Effector CD8-positive, alpha-beta T cell (primary cell): ENCODE measurements at places on chromosomes 6 and 20.

- no peak for DNase-seq
Measured at GRCh38 chr6:43658161-43658560, 13.3 kb downstream of the RSPH9 start.

GRCh38 chr20:59743767-59744485, 139.6 kb downstream of the PHACTR3 start:
- DNase-seq, result no peak

- DNase-seq, result no peak
Measured at GRCh38 chr20:63648895-63649589, 4.2 kb downstream of the STMN3 start.

DNA sequence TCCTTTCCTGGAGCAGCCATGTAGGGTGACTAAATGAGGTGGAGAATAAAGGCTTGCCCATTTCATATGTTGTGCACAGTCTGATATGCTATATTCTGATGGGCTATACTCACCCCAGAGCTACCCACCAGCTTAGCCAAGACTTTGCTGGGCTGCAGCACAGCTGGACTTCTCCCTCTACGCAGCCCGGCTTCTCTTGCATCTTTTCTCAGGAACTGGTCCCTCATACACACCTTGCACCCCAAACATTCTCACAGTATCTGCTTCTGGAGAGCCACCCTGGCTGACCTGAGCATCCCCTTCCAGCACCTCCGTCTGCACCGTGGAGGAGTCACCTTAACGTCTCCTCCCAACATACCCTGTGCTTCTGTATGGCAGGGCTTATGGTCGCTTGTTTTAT, 150.8 kb upstream of the PMEPA1 start:
- DNase-seq, result no peak

- DNase-seq, result no peak
Measured at GRCh38 chr6:30097902-30098768, 14.8 kb downstream of the TRIM31 start.

GRCh38 chr20:8800089-8800488, 268.8 kb upstream of the PLCB4 start:
- DNase-seq, result no peak

GRCh38 chr20:50271612-50272011, 81.0 kb downstream of the CEBPB start:
- DNase-seq, result no peak

DNA sequence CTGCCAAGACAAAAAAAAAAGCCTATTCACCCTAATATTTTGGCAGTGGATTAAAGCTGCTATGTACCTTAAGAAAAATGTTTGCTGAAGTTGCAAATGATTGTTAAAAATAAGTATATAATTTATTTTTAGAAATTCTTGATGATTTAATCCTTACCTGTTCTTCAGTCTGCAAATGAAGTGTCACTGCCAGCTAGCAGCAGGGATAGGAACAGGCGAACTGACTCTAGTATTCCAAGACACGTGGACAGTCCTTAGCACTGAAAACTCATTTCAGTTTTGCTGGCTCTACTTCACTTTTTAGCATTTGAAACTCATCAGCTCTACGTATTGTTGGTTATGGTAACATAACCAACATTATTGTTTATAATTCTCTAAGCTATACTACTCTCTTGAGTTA, 204.4 kb upstream of the ID4 start:
- DNase-seq, result no peak

DNA sequence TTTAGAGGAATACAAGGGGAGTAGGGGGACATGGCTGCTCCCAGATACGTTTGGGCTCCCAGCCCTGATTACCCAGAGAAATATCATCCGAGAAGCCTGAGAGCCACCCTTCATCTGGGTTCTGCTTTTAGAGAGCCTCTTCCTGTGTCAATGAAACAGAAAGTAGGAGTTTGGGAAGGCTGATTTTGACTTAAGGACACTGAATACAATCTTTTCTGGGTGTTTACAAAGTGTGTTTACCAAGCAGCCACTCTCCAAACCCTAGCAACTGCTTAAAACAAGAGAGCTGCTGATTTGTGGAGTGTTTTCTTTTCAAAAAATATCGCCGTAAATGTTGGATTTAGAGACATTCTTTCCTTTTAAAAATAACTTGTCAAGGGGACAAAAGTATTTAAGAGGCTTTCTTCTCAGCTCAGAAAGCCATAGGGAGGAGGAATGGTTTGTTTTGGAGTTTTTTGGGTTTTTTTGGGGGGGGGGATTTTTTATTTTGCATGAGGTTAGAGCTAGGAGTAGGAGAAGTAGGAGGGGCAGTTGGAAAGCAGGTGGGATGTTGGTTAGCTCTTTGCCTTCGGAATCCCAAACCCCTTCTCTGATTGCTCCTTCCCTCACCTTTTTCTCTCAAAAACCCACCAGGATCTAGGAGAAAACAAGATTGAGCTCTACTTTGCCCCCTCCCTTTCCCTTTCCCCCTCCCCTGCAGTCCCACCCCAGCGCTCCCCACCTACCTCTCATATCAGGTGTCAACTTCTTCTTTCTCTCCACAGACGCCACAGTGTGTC, 12.4 kb downstream of the MAFB start:
- no peak for DNase-seq

DNA sequence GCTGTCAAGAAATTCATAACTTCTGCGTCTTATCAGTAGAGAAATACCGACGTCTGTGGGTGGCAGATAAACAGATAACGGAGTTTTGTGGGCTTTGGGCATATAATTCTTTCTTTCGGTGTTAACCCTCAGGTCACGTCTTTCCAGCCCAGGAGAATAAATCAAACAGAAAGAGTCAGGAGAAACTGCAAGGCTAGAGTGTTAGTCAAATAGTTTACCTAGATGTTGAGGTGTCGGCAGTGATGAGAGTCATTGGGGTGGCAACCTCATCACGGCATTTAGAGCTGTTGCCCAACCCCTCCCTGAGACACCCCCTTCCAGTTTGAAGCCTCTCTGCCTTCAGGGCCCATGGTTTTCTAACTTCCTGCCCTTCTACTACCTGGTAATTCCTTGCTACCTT, 49.5 kb downstream of the ADTRP start:
- DNase-seq, result no peak
